ENCODE measurements at places on chromosomes 5 and 9. TPM values are rescaled to one million over a fixed set of nuclear protein-coding genes. Genes with fewer than 3 reads are reported as not detected.

The ENHO gene
- 5.0 TPM for total RNA-seq

The PCDHA11 gene
- not detected for total RNA-seq

DNA sequence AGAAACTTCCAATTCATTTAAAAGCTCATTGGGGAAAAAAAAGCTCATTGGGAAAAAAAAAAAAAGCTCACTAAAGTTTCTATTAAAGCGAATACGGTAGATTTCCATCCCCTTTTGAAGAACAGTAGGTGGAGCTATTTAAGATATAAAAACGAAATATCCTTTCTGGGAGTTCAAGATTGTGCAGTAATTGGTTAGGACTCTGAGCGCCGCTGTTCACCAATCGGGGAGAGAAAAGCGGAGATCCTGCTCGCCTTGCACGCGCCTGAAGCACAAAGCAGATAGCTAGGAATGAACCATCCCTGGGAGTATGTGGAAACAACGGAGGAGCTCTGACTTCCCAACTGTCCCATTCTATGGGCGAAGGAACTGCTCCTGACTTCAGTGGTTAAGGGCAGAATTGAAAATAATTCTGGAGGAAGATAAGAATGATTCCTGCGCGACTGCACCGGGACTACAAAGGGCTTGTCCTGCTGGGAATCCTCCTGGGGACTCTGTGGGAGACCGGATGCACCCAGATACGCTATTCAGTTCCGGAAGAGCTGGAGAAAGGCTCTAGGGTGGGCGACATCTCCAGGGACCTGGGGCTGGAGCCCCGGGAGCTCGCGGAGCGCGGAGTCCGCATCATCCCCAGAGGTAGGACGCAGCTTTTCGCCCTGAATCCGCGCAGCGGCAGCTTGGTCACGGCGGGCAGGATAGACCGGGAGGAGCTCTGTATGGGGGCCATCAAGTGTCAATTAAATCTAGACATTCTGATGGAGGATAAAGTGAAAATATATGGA lies at the start of gene PCDHGA12:
TSS of gene PCDHGA12 (plus strand) at position 176 of the 782 bp plus-strand sequence. CDS start at position 429, 253 bp downstream.
- peak; percentile 74 for DNase-seq

- no peak for DNase-seq
Measured at GRCh38 chr5:179138568-179138925, 78.4 kb downstream of the ZNF354C start.

- no peak for DNase-seq
Measured at GRCh38 chr5:93519740-93520139, 61.3 kb downstream of the NR2F1-AS1 start.

- no peak for DNase-seq
Measured at GRCh38 chr5:77633207-77633675, 5.3 kb downstream of the OTP start.
